ENCODE measurements at places on chromosomes 5 and 9.

- no peak for DNase-seq
These were observed 6.9 kb upstream of the ZBTB5 start for GRCh38 chr9:37471942-37472684.

DNA sequence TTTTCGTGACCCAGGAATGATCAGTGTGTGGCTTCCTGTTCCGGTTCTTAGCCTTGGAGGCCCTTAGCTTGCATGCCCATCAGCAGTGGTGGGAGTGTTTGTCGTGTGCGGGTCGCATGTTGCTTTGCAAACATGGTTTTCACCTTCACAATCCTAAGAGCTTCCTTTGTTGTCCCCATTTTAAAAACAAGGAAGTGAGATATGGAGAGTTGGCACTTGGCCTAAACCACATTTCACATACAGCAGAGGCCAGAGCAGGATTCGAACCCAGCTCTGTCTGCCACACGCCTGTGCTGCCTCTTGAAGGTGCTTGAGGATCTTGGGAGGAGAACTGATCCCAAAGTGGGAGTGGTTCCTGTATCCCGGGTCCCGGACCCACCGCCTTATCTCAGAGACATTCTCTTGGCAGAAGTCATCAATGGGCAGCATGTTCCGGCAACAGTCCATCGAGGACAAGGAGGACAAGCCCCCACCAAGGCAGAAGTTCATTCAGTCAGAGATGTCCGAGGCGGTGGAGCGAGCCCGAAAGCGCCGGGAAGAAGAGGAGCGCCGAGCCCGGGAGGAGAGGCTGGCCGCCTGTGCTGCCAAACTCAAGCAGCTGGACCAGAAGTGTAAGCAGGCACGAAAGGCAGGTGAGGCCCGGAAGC, 38.2 kb upstream of the POMT1 start:
- no peak for DNase-seq

GRCh38 chr5:131423056-131423455, 159.2 kb downstream of the CDC42SE2 start:
- no peak for DNase-seq

DNA sequence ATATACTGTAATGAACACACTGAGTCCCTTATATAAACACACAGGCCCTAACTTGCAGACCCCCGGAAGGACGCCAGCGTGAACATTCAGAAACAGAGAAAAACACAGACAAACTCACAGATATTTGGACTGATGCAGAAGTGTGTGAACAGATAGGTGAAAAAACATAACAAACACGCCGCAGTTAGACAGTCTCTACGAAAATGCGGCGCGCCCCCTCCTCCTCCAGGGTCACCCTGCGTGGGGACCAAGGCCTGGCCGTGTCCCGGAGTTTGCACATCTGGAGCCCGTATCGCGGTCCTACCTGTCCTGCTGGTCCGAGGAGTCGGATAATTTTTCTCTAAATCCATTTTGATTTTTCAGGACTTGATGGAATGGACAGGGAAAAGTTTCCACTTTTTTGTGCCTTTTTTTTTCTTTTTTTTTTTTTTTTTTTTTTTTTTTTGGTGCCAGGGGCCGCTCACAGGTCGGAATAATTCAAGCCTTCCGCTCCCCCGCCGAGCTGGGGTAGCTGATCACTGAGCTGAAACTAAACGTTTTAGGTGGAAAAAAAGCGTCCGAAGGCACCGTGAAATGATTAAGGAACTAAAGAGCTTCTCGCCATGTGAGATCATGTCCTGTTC, at the start of gene PAX5:
Gene PAX5, minus strand, starts transcription at position 587 of the 623 bp plus-strand sequence. Its CDS starts 237 bp downstream, at position 350.
- no peak for DNase-seq

DNA sequence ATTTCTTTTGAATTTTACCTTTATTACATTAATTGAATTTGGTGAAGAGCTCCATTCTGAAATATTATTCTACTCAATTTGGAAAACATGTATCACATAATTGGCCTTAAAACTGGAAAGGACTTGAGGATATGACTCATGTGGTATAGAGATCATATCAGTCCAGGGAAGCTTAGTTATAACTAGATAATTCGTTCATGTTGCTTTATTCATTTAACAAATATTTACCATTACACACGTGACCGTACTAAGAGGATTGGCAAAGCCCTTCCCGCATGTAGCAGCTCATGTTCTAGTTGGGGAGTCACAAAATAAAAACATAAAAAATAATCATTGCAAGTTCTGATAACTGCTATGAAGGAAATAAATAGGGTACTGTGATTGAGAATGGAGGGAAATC, 1816.5 kb downstream of the MAT2B start:
- DNase-seq, result no peak

GRCh38 chr5:5040712-5041111, 99.4 kb upstream of the ADAMTS16 start:
- DNase-seq, result no peak

DNA sequence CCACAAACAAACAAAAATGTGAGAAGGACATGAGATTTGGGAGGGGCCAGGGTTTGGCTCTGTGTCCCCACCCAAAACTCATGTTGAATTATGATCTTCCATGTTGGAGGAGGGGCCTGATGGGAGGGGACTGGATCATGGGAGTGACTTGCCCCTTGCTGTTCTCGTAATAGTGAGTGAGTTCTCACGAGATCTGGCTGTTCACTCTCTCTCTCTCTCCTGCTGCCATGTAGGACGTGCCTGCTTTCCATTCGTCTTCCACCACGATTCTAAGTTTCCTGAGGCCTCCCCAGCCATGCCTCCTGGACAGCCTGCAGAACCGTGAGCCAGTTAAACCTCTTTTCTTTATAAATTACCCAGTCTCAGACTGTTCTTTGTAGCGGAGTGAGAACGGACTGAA, 118.7 kb downstream of the RXRA start:
- DNase-seq, result no peak

GRCh38 chr5:113026211-113026610, 49.6 kb downstream of the DCP2 start:
- no peak for DNase-seq

DNA sequence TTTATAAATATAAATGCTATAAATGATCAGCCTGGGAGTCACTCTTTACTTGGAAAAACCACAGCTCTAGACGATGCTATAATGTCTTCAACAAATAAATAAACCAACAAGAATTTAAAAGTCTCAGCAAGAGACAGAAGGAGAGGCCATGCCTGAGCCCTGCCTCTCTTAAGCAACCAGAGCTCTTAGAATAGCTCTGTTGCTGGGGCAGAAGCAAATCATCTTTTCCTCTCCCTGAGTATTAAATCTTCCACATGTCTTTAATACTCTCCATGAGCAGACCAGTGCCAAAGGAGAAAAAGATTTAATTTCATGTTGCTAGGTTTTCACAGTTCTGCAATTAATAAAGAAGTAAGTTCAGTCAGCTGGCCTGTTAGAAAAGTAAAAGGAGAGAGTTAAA, 408.0 kb upstream of the SLC30A5 start:
- no peak for DNase-seq

DNA sequence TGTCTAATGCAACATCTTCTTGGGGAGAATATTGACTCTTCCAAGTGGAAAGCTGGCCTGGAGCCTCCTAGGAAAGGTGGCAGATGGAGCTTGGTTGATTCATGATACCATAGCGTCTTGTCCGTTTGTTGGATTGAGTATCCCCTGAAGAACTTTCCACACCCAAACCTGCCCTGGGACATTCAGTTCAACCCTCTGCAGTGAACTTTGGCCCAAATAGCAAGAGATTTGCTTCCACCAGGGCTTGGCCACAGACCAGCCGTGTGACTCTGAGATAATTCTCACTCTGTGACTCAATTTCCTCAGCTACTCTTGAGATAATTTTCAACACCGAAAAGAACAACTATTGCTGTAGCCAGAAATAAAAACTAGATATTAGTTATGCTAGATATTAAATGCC, 108.0 kb upstream of the RAD23B start:
- no peak for DNase-seq

GRCh38 chr9:2116073-2116472, 100.9 kb downstream of the SMARCA2 start:
- no peak for DNase-seq

DNA sequence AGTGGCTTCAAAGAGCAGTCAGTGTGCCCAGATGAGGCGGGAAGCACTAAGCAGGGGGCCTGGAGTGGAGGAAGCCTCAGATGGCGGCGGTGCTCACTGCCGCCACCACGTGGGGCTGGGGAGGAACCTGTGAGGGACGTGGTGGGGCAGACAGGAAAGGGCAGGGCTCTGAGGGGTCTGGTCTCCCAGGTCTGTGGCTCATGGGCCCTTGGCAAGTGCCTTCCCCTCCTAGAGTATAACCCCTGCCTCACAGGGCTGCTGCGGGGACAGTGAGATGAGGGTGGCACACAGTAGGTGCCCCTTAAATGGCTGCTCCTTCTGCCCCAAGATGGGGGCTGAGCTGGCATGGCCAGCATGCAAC, 26.6 kb downstream of the NR5A1 start:
- no peak for DNase-seq

GRCh38 chr9:79300068-79300467, 271.7 kb upstream of the TLE4 start:
- no peak for DNase-seq

GRCh38 chr9:133379153-133380086, 3.3 kb downstream of the STKLD1 start:
- no peak for DNase-seq

- DNase-seq, result no peak
These were observed 182.6 kb downstream of the ASTN2 start for GRCh38 chr9:117232281-117232680.

DNA sequence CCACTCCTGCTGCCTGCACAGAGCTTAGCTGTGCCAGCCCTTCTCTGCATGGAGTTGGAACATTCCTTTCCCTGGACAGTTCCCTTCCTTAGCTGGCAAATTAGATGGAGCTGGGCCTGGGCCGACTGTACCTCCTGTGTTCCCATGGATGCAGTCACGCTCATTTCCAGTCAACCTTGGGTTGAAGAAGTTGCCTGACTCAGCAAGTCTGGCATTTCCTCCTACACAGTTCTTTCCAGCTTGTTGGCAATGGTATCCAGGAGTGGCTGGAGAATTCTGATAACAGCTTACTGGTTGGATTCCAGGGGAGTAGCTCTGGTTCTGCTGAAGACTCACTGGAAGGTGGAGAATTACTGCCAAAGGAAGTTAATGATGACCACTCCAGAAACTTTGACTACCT, 9.2 kb upstream of the TAF1L start:
- no peak for DNase-seq

DNA sequence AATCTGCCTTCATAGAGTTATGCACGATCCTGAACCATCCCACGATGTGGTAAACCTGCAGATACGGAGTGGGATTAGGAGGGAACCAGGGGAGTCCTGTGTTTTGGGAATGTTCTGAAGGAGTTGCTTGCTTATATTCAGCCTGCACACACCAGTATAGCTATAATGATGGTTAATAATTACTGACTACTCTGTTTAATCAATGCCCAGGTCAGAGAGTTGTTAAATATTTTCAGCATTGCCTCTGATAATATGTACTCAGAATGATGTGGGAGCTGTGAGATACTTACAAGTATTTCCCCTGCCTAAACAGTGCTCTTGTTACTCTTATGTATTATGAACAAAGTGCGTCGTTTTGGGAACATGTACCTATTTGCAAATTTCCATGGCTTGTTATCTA, 34.8 kb upstream of the STK32A start:
- no peak for DNase-seq

DNA sequence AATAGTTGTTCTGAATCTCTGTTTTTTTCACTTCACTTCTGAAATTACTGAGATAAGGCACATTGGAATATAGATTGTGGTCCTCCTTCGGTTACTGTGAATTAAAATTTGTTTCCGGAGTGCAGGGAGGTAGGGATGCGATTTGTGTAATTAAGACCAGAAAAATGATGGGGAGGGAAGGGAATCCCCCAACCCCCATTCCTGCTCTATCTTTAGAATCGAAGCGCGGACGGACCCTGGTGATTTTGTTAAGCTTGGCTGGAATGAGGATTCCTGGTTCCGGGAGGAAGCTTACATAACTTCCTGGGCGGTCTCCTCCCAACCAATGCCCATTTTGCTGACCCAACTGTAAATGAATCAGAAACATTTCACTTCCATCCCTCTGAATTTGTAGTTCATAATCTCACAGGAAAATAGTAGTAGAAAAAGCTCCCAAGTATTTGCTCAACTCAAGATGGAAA, 220.1 kb upstream of the MSX2 start:
- no peak for DNase-seq

DNA sequence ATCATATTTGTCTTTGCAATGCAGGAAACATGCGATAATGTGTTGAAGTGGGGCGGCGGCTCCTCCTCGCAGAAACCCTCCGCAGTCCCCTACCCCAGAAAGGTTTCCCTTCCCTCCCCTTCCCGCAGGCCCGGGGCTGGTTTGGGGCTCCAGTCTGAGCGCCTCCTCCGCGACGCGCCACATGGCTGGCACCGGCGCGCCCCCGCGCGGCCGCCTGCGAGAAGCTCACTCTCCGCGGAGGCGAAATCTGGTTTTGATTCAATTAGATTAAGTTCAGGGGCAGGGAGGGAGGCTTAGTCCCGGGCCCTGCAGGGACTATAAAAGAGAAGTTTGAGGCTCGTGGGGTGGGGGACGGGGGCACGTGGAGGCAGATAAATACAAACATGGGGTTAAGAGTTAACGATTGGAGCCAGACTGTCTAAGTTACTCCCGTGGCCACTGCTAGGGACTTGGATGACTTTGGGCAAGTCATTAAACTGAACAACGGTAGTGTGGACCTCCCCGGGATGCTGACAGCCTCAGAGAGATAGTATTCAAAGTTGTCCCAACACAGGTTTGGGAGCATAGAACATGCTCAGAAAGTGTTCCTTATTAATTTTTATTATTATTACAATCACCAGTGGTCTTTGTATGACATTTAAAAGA, 69.4 kb downstream of the MSX2 start:
- DNase-seq, result peak; percentile 45

GRCh38 chr9:129806061-129806460, 3.1 kb downstream of the TOR1B start:
- no peak for DNase-seq

GRCh38 chr5:109838157-109838556, 148.4 kb downstream of the MAN2A1 start:
- DNase-seq, result no peak

DNA sequence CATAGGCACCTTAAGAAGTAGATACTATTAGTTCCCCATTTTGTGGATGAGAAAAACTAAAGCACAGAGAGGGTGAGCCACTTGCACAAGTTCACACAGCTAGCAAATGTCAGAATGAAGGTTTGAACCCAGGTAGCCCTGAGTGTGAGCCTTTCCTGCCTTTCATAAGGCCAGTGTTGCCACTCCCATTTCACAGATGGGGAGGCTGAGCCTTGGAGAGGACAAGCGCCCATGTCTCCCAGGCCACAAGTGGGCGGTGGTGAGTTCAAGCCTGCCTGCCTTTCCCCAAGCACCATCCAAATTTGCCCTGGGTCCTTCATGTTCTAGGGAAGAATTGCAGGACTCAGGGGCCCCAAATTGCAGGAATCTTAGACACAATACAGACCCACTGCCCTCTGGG, 50.6 kb downstream of the LHX2 start:
- DNase-seq, result no peak

GRCh38 chr9:16303506-16303905, 567.0 kb downstream of the BNC2 start:
- DNase-seq, result no peak

- DNase-seq, result no peak
These were observed 6.4 kb upstream of the SLC12A7 start for GRCh38 chr5:1118231-1118698.

- DNase-seq, result peak; percentile 25
These were observed 17.6 kb downstream of the TSTD2 start for GRCh38 chr9:97615439-97616072.
